Chondrocyte (in vitro differentiated cells): ENCODE measurements at places on chromosomes 12 and 14. TPM values are rescaled to one million over a fixed set of nuclear protein-coding genes. Genes with fewer than 3 reads are reported as not detected.

The KRT73 gene
- total RNA-seq = not detected in 3 replicates

The KCNA5 gene
- total RNA-seq = 1.0 to 6.7 TPM (median 6.5 TPM) in 3 replicates

The NGB gene
- not detected in 3 replicates for total RNA-seq

The CIDEB gene
- total RNA-seq = not detected in 3 replicates

The NAB2 gene
- total RNA-seq = 30.7 to 32.5 TPM (median 31.1 TPM) in 3 replicates

The RNASE4 gene
- 23.6 to 32.1 TPM (median 28.5 TPM) in 3 replicates for total RNA-seq

The FICD gene
- 7.8 to 8.4 TPM (median 8.0 TPM) in 3 replicates for total RNA-seq

The CAPZA3 gene
- total RNA-seq = not detected in 3 replicates

The PLEKHG7 gene
- total RNA-seq = not detected in 3 replicates

The CDKN1B gene
- total RNA-seq = 32.1 to 37.9 TPM (median 35.9 TPM) in 3 replicates

- peaks cover 1% of the 10 kb centered on the region for H3K36me3 ChIP-seq
- no peak overlapping the region for H3K4me3 ChIP-seq
- DNase-seq = no peak
- no peaks in the 10 kb centered on the region for H3K27me3 ChIP-seq
These were observed 9.2 kb upstream of the APOLD1 start for GRCh38 chr12:12776261-12776660.

GRCh38 chr12:113880326-113880725, 85.8 kb downstream of the RBM19 start:
- peaks cover 19% of the 10 kb centered on the region for H3K36me3 ChIP-seq
- peaks cover 2% of the 10 kb centered on the region for H3K4me1 ChIP-seq
- H3K27ac ChIP-seq = no peak overlapping the region

- H3K27ac ChIP-seq = peak overlapping the region; percentile 90
- H3K27me3 ChIP-seq = no peaks in the 10 kb centered on the region
- peaks cover 80% of the 10 kb centered on the region for H3K4me1 ChIP-seq
- H3K4me3 ChIP-seq = peak overlapping the region; percentile 96
- no peak for DNase-seq
These were observed 2.0 kb downstream of the ATN1 start for GRCh38 chr12:6929466-6930452.

- DNase-seq = no peak
- peaks cover 5% of the 10 kb centered on the region for H3K4me1 ChIP-seq
- H3K36me3 ChIP-seq = no peaks in the 10 kb centered on the region
- H3K4me3 ChIP-seq = no peak overlapping the region
- H3K27me3 ChIP-seq = peaks cover 4% of the 10 kb centered on the region
- no peak overlapping the region for H3K27ac ChIP-seq
These were observed 16.0 kb upstream of the DDX11 start for GRCh38 chr12:31057671-31058070.

GRCh38 chr12:120055231-120056000, 61.1 kb downstream of the RAB35 start:
- no peak for DNase-seq
- H3K36me3 ChIP-seq = no peaks in the 10 kb centered on the region
- no peaks in the 10 kb centered on the region for H3K4me1 ChIP-seq
- no peak overlapping the region for H3K4me3 ChIP-seq

- no peak for DNase-seq
- peaks cover 1% of the 10 kb centered on the region for H3K36me3 ChIP-seq
- H3K27ac ChIP-seq = no peak overlapping the region
- no peaks in the 10 kb centered on the region for H3K27me3 ChIP-seq
- no peak overlapping the region for H3K4me3 ChIP-seq
- H3K4me1 ChIP-seq = no peaks in the 10 kb centered on the region
These were observed 14.1 kb downstream of the KLRF2 start for GRCh38 chr12:9895215-9895971.

DNA sequence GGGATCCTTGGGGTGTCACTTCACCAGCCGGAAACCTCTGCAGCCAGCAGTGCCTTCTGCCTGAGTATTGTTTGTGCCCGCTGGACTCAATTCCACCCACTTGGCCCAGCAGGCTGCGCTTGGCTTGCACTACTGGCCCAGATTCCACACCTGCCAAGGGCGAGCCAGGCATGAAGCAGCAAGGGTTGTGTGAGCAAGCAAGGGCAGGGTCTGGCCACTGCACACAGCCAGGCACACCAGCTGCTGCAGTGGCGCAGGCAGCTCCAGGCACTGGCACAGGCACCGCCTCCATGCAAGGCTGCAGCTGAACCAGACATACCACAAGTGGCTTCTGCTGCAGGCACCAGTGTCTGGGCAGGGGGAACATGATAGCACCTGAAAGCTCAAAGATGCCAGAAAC, 99.5 kb downstream of the NUAK1 start:
- H3K4me3 ChIP-seq = no peak overlapping the region
- no peaks in the 10 kb centered on the region for H3K27me3 ChIP-seq
- no peak for DNase-seq
- H3K27ac ChIP-seq = no peak overlapping the region

GRCh38 chr12:9928607-9929006, 3.6 kb downstream of the CLEC2A start:
- H3K4me3 ChIP-seq = no peak overlapping the region
- H3K27ac ChIP-seq = no peak overlapping the region
- H3K27me3 ChIP-seq = peaks cover 5% of the 10 kb centered on the region
- DNase-seq = no peak
- no peaks in the 10 kb centered on the region for H3K36me3 ChIP-seq

DNA sequence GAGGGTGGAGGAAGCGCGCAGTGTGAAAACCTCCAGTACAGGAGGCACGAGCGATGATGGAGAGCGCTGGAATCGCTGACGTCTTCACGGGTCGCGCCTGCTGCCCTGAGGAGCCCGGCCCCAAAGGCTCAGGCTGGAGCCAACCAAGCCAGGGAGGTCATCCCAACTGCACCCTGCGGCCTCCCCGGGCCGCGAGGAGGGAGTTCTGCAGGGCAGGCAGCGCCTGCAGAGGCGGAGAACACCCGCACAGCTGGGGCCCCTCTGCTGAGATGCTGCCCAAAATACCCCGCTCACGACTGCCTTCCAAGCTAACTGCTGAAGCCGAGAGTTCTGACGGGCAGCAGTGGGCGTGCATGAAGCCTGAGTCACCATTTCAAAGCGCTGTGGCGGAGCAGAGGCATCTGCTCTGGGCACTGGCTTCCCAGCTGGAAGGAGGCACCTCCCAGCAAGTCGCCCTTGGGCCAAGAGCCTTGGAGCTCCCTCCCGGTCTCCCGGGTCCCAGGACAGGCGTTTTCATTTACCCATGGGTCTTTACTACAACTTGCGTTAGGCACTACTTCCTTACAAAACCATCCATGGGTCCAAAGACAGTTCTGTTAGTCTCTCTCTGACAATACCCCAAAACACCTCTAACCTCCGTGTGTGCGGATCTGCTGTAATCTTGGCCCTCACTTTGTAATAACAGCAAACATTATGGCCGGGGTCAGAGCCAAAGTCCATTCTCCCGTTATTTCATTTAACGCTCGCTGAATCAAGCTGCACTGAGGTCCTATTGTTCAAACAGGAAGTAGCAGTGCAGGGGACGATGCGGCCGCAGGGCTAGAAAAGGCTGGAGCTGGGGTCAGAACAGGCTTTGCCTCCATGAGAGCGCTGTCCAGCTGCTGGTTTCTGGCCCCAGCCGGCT, 60.1 kb upstream of the RIMBP2 start:
- peak overlapping the region; percentile 87 for H3K27ac ChIP-seq
- H3K36me3 ChIP-seq = peaks cover 6% of the 10 kb centered on the region
- H3K27me3 ChIP-seq = peaks cover under 1% of the 10 kb centered on the region

DNA sequence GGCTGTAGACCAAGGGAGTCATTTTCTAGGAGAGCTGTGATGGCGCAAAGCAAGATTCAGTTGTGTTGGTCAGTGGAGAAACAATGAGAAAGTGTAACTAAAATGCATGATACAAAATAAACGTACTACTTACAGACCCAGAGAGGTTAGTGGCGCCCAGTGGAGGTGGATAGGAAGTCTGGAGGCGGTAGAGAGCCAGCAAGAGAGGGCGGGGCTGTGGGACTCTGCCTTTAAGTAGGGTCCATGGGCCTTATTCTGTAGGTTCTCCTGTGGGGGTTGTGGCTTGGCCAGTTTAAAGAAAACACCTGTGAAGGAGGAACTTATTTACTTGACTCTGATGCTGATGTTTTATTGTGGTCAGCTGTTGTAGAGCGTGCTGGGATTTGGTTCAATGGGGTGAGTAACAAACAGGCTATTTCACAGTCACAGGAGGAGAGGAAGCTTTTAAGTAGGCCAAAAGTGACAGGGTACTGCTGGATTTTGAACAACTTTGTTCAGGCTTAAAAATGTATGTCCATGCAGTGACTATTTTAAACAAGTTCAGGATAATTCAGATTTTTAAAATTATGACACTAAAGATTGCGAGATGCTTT, 1097.7 kb downstream of the TMTC2 start:
- H3K4me3 ChIP-seq = no peak overlapping the region
- H3K27me3 ChIP-seq = peaks cover 3% of the 10 kb centered on the region
- no peaks in the 10 kb centered on the region for H3K36me3 ChIP-seq
- H3K27ac ChIP-seq = no peak overlapping the region
- peak; percentile 38 for DNase-seq

DNA sequence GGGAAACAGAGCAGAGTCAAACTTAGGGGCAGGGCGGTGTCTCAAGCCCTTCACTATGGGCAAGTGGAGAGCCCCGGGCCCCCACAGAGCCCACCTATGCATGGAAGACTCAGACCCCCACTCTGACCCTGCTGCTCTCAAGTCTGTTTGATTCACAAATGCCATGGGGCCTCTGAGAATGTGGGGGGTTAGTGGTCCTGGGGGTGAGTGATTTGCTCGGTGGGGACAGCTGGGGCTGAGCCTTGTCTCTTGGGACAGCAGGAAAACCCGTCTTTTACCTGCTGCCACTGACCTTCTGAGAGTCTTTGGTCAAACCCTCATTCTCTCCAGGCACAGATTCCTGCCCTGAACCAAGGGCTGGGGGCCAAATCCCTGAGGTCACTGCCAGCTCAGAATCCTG, 201.0 kb upstream of the RTL1 start:
- peaks cover 2% of the 10 kb centered on the region for H3K36me3 ChIP-seq
- no peak overlapping the region for H3K4me3 ChIP-seq
- DNase-seq = no peak

DNA sequence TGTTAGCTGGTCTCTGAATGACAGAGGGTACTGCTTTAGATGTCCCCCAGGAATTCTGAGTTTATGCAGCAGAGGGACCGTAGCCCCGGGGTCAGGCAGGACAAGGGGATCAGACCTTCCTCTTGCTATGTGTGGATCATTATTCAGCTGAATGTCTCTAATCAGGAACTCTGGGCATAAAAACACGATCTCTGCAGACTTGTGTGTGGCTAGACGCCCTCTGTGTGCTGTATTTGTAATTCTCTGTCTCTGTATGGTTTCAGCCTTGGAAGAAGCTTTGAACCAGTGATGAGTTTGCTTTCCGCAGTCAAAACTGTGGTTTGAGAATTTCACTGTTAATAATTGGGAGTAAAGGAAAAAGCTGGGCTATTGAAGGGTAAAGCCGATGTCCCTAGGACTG, 125.3 kb downstream of the ETV6 start:
- DNase-seq = no peak
- H3K27ac ChIP-seq = peak overlapping the region; percentile 61
- peaks cover 9% of the 10 kb centered on the region for H3K36me3 ChIP-seq
- no peak overlapping the region for H3K4me3 ChIP-seq

DNA sequence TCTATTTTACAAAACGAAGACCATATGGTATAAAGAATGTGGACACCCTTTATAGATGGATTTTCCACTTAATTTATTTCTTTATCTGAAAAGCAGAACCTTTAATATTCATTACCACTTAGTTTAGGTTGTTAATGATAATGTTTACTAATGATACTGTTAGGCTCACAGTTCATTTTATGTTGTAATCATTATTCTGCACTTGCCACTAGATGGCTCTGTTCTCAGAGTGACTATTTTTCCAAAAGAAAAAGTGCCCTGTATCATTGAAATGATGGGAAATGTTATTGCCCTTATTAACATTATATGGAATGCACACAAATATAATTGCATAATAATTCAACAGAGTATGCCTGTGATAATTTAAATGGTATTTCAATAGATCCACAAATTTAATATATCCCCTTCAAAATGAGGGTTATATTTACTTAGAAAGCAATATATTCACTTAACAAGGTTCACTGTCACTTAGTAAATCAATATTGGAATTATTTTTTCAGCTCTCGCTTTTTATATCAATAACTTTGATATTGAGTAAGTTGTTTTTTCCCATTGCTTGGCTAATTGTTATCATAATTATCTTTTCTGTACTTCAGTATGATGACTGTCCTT, 95.7 kb downstream of the PDE3A start:
- DNase-seq = no peak
- no peak overlapping the region for H3K27ac ChIP-seq
- H3K36me3 ChIP-seq = no peaks in the 10 kb centered on the region
- H3K4me3 ChIP-seq = no peak overlapping the region
- no peaks in the 10 kb centered on the region for H3K27me3 ChIP-seq

- H3K36me3 ChIP-seq = no peaks in the 10 kb centered on the region
- no peak overlapping the region for H3K4me3 ChIP-seq
These were observed 42.5 kb downstream of the LMO3 start for GRCh38 chr12:16563504-16563903.

GRCh38 chr12:54840244-54840865, 14.0 kb upstream of the MUCL1 start:
- peaks cover 7% of the 10 kb centered on the region for H3K27me3 ChIP-seq
- DNase-seq = no peak
- H3K27ac ChIP-seq = no peak overlapping the region

DNA sequence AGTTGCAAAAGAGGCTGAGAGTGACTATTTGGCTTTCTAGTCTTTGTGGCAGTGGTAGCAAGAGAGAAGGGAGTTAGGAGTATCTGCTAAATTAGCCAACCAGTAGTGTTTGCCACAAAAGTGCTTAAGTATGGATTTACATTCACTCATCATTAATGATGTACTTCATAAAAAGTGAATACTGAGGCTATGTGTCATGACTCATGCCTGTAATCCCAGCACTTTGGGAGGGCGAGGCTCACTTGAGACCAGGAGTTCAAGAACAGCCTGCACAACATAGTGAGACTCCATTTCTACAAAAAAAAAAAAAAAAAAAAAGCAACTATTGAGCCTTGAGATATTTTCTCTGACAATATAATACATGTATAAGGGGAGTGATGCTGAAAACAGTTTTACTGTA, 36.8 kb downstream of the CCDC177 start:
- no peak overlapping the region for H3K4me3 ChIP-seq
- no peak overlapping the region for H3K27ac ChIP-seq
- peaks cover 9% of the 10 kb centered on the region for H3K27me3 ChIP-seq

- H3K36me3 ChIP-seq = no peaks in the 10 kb centered on the region
- H3K27ac ChIP-seq = no peak overlapping the region
- no peak overlapping the region for H3K4me3 ChIP-seq
- no peak for DNase-seq
These were observed 53.0 kb downstream of the PKP2 start for GRCh38 chr12:32843528-32844095.

DNA sequence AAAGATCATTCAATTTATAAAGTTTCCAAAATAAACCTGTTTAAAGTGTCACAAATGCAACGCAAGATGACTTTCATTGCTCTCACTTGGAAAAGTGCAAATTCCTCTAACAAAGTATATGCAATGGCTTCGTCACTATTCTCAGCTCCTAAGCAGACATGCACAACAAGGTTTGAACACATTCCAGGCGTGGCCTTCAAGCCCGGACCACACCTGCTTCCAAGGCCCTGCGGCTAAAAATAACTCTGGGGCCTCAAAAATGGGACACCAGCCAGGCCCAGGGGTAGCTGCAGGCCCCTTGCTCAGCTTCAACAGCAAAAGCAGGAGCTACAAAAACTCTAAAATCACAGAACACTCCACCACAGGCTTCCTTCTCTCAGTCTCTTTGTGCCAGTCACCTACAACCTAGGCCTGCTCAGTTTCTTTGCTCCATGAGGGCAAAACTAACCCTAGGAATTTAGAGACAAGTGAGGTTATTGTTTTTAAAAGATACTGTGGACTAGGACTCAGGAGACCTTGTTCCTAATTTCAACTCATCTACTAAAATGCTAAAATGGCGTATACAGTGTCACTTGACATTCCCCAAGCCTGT, 29.3 kb downstream of the DUSP16 start:
- no peaks in the 10 kb centered on the region for H3K27me3 ChIP-seq
- peaks cover 33% of the 10 kb centered on the region for H3K4me1 ChIP-seq
- DNase-seq = no peak
- peak overlapping the region; percentile 82 for H3K27ac ChIP-seq
- no peak overlapping the region for H3K4me3 ChIP-seq

- peaks cover 5% of the 10 kb centered on the region for H3K4me1 ChIP-seq
These were observed 592.4 kb downstream of the SOX5 start for GRCh38 chr12:23356927-23357708.
